DMS 273 treated with DMSO at 0.1 percent for 48 hours (cell line): ENCODE measurements at places on chromosomes 12 and 14.

- DNase-seq, result no peak
Observed at GRCh38 chr12:56593909-56594621, 36.1 kb downstream of the BAZ2A start.

GRCh38 chr12:70321191-70321590 is 44.9 kb upstream of the KCNMB4 start:
- DNase-seq, result no peak

DNA sequence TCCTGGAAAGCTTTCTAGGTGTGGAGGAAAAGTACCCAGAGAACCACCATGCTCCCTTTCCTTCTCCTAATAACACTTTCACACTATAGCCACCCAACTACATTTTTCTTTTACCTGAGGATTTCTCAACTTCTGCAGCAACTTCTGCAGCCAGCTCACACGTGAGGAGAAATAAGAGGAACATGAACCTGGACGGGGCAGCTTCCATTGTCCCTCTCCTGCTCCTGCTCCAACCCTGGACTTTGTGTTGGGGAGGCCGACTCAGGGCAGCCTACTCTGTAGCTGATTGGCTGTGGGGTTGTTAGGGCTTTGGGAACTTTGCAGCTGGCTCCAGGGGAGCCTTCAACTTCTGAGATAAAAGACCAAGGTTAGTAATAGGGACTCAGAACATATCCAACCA is at the start of gene ERP27:
Gene ERP27, minus strand, starts transcription at position 237 of the 400 bp plus-strand sequence. Its CDS starts 29 bp downstream, at position 208.
- DNase-seq, result no peak

DNA sequence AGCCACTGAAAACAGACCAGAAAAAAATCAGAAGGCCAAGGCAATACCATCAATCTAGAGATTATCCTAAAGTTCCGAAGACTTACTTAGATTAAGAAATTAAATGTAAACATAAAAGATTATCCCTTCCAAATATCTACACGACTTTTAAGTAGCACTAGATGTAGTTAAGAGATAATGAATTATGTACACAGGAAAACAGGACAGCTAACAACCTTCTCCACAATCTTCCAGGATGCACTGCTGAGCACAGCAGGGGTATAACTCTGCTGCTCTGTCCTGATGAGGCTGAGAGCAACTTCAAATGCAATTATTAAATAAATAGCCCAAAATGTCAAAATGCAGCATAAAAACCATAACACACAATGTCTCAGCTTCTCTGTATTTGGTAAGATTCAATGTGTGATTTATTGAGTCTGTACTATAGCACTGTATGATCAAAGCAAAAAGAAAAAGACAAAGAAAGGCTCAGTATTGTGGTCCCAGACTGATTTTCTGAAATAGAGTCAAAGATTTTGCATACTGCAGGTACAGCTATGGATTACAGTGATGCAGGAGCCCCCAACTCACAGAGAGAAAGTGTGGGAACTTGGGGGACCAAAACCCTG is 56.9 kb downstream of the TMTC1 start:
- DNase-seq, result no peak

DNA sequence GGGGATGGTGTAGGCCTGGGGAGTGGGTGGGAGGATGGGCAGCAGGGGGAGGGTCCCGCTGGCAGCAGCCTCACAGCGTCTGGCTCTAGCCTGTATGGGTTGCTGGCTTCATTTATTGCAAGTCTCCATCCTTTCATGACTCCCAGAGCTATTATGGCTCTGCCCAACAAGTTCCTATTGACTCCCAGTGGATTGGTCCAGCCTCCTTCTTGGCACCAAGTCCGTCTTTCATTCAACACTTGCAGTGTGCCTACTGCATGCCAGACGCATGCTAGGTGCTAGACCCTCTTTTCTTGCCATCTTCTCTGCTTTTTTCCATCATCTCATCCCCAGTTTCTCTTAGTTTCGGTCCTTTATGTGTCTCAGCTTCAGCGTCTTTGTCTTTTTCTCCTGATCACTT is 1.1 kb downstream of the PSMB11 start:
- DNase-seq, result no peak

DNA sequence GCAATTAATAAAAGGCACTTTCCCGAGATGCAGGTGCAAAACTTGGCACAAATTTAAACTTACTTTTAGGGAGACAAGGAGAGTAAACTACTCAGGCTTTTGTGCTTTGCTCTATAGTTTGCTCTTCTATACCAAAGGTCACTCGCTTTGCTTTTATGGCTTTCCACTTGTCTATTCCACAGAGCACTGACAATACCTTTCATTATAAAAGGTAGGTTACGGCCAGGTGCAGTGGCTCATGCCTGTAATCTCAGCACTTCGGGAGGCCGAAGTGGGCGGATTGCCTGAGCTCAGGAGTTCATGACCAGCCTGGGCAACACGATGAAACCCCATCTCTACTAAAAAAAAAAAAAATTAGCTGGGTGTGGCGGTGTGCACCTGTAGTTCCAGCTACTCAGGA is 32.9 kb downstream of the ALKBH1 start:
- no peak for DNase-seq

DNA sequence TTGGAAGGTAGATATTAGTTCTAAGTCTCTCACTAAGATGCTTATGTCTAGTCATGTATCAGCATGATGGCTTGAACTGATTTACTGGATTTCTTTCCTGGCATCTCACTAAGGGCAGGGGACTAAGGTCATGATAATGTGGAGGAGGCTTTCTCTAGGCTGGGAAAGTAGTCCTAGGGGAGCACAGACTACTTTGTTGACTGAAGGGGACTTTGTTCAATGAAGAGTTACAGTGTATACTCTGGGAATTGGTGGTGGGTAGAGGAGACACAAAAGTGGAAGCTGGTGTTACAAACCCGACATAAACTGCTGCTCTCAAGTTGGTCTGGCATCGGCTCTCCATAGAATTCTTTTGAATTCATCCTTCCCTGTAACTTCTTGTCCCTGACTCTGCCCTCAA is 75.2 kb downstream of the SAMD4A start:
- no peak for DNase-seq

DNA sequence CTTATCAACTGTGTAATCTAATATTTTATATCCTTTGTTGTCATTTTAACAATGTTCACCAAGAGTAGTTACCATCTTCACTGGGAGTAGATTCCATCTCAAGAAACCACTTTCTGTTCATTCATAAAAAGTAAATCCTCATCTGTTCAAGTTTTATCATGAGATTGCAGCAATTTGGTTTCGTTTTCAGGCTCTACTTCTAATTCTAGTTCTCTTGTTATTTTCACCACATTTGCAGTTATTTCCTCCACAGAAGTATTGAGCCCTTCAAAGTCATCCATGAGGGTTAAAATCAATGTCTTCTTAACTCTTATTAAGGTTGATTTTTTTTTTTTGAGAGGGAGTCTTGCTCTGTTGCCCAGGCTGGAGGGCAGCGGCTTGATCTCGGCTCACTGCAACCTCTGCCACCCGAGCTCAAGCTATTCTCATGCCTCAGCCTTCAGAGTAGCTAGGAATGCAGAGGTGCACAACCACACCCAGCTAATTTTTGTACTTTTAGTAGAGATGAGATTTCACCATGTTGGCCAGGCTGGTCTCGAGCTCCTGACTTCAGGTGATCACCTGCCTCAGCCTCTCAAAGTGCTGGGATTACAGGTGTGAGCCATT is 276.6 kb downstream of the ACSS3 start:
- DNase-seq, result no peak

DNA sequence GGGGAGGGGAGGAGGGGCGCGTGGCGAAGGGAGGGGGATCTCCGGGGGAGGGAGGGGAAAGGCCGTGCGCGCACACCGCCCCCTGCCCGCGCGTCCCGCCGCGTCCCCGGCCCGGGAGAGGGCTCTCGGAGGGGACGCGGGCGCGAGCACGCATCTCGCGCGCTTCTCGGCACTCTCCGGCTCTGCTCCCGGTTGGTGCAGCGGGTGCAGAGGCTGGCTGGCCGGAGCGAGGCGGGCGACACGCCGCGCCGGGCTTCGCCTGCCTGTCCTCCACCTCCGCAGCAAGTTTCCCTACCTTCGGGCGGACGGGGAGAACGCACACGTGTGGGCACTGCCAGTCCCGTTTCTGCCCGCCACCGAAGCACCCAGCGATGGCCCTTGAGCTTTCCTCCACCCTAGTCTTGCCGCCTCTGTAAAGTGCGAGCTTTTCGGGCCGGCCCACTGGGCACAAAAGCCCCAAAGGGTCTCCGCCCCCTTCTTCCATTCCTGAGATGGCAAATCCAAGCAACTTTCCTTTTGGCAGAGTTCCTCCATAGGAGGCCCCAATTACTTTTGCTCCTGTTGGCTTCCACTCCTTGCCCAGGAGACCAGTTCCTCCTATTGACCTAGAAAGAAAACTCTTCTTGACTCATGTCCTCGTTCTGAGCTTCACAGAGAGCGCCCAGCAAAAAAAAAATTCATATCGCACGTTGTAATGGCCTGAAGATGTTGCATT is 363 bp upstream of the CSAD start:
- DNase-seq, result no peak

DNA sequence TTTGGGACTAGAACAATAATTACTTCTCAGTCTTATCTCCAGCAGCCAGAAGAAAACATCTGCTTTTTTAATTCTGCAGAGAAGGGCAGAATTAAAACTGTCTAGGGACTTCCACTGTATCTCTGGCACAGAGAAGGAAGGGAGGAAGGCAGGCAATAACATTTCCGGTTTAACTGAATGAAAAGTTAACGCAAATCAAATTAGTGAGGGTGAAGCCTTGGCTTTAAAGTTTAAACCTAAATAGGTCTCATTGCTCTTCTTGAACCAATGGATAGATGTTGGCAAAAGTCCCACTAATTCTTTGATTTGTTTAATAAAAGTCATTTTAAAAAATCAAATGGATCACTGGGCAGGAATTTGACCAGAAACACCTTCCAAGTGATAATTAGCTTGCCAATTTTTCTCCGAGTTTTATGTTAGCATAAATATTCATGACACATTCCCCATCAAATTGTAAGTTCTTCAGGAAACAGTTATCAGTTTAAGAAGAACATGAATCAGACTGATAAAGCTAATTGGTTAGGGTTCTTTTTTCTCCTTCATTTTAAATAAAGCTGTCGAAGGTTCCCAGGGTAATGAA is 181.9 kb downstream of the SLC15A5 start:
- no peak for DNase-seq

GRCh38 chr12:65636436-65636835 is 187.8 kb upstream of the HMGA2 start:
- DNase-seq, result no peak

DNA sequence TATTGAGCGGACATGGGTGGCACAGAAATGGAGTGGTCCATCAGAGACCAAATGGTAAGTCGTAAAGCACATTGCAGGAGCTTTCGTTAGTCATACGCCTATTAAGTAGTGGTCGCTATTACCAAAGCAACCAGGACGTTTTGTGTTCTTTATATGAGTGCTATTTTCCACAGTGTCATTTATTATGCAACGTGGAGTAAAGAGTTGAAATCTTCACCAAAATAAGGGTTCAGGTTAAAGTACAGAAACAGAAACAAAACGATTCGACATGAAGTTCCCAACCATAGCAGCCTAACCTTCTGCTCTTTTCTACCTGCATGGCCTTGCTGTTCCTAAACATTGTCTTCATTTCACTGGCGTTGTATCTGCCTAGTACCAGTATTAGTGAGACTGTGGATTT is 20.1 kb upstream of the FGD4 start:
- no peak for DNase-seq

GRCh38 chr12:93025145-93026103 is 96.3 kb upstream of the EEA1 start:
- no peak for DNase-seq

GRCh38 chr14:78170203-78170602 is at the start of gene NRXN3:
Gene NRXN3 (plus strand): TSS chr14:78170373. CDS start chr14:78243094, 72,721 bp downstream.
- no peak for DNase-seq

- no peak for DNase-seq
Observed at GRCh38 chr14:30848449-30849240, 25.7 kb upstream of the COCH start.

GRCh38 chr12:93297032-93297431 is 80.7 kb upstream of the NUDT4 start:
- no peak for DNase-seq

GRCh38 chr12:3251067-3251466 is 173.9 kb downstream of the TSPAN9 start:
- DNase-seq, result no peak

DNA sequence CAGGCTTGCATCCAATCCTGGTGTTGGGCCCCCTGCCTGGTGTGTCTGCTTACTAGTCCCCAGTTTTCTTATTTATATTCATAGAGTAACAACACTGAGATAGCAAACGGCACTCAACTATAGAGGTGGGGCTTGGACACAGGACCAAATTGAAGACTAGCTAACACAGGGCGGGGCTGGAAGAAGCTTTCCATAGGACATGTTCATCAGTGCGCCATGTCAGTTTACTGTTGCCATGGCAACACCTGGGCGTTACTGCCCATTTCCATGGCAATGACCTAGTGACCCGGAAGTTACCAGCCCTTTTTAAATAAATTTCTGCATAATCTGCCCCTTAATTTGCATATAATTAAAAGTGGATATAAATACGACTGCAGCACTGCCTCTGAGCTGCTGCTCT is 275.5 kb upstream of the TMEM132C start:
- DNase-seq, result no peak

DNA sequence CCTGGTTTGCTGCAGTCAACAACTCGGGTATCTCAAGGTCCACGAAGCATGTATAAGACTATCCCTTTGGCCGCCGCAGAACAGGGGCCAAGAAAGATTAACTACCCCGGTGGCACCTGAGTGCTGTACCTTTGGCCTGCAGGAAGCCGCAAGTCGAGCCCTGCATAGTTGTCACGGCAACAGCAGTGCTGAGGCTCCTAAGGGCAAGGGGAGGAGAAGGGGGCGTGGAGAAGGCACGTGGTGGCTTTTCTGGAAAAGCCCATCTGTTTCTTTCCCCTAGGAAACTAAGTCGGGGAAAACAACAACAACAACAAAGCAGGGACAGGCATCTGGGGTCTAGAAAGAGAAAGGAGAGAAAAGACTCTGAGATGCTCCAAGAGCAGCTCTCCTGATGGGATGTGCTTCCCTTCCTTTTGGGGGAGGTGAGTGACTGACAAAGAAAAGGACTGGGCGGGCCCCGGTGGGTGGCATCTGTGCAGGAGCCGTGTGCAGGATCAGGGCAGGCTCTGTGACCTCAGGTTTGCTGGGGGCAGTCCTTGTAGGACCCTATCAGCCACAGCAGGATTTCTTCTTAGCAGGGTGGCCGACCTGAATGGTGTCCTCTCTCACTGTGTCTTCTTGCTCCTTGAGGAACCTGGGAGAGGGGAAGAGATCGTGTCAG is 123.9 kb downstream of the PRMT8 start:
- DNase-seq, result no peak

DNA sequence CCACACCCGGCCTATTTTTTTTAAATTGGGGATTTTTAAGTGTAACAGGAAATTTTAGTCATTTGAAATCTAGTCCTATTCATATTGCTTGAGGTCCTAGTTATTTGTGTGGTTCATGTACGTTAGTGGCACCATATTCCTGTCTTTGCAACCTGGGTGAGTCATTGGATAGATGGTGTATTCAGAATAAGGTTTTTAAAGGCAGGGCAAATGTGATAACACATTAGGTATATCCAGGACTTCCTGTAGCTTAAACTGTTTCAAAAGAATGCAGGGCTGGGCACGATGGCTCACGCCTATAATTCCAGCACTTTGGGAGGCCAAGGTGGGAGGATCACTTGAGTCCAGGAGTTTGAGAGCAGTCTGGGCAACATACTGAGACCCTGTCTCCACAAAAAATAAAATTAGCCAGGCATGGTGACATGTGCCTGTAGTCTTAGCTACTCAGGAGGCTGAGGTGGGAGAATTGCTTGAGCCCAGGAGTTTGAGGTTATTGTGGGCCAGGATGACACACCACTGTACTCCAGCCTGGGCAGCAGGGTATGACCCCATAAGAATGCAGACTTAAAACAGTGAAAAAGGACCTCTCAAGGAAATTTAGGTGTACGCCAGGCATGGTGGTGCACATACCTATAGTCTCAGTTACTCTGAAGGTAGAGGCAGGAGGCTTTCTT is 8.1 kb downstream of the ATP6V0A2 start:
- no peak for DNase-seq
